Stimulated activated CD4-positive, alpha-beta T cell treated with anti-CD3 and anti-CD28 coated beads, TNF-alpha, amount 100 ng/mL, for 48 hours (primary cell): ENCODE measurements at places on chromosomes 5 and 9.
A peak's percentile ranks its signal among the peaks of the same experiment; 100 is the strongest.

GRCh38 chr9:88303721-88304451 is 84.4 kb upstream of the SPIN1 start:
- DNase-seq: peak; percentile 30

DNA sequence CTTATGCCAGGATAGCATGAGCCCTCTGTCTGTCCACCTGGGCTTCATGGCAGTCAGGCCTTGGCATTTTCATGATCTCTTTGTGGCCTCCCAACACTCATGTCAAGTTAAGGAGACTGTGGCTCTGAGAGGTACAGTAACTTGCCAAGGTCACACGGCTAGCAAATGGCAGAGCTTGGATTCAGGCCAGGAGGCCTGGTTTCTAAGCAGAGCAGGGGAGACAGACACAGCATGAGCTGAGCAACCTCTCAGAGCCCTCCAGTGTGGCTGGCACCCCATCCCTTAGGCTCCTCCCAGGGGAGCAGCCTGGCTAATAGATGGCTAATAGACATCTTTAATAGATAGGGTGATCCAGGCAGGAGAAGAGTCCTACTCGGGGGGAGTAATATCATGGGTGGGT is 4.1 kb downstream of the SYNPO start:
- no peak for DNase-seq

DNA sequence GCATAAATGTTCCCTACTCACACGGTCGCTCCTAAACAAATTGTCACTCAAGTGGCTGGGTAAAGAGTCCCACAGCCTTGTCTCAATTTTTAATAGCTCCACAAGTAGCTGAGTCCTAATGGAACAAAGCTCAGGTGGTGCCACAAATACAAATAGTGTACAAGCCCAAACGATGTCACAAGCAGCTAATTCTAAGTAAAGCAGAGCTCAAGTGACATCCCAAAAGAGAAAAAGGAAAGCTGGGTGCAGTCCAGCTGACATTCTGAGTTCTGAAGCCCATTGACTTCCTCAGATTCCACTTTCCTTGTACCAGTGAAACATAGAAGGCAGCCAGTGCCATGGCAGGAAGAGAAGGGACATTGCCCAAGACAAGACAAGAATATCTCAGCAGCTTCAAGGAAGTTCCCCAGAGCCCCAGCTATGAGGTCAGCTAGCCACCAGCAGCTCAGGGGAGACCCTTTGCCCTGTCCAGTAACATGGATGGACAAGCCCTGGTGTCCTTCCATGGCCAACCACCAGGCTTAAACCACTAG is 231.2 kb upstream of the SGCD start:
- DNase-seq: no peak

DNA sequence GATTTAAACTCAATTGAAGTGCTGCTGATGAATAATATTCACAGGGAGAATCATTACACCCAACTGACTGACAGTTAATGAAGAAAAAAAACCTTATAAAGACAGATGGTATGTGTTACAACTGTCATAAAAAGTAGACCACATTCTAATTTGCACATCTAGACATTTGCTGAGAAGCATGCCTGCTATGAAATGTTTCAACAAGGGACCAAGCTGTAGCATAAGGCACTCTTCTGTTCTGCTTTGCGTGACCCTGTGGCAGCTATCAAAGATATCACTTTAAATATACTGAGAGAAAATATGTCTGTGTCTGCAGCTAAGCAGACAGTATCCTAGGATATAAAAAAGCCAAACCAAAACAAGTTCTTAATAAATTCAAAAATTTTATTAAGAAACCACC is 153.7 kb downstream of the TMEM232 start:
- DNase-seq: no peak
